ENCODE measurements at places on chromosomes 1 and 21. TPM values are rescaled to one million over a fixed set of nuclear protein-coding genes. Genes with fewer than 3 reads are reported as not detected.

DNA sequence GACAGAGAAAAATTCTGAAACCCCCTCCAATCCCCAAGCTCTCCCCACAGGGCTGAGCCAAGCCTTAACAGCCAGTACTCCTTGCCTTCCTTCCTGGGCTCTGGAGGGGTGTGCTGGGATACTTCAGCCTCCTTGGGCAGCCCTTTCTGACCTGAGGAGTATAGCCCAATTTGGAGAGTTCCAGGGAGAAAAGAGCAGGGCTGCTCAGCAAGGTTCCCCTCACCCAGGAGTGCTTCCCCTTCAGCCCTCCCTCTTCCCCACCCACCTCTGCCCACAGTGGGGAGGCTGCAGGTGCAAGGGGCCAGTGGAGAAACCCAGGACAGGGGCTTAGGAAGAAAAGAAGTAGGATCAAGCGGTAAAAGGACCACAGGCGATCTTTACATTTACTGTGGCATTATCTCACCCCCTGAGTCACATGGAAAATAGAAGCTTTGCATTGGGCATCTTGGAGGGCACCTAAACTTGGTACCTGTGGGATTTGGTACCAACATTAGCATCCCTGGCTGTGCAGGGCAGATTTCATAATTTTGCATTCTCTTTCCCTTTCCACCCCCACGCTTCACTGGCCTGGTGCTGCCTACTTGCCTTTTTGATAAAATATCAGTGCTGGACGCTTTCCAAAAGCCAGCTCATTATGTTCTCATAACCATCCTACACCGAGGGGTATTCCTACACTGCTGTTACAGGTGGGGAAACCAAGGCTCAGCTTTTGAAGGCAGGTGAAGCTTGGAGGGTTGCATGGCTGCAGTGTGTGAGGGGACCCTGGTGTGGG is 2.8 kb upstream of the ADORA1 start:
- no peak for DNase-seq

ZNF683 gene
- polyA plus RNA-seq = not detected

NSL1 gene
- polyA plus RNA-seq = 46.0 TPM

- no peak for DNase-seq
Measured at GRCh38 chr1:48940962-48941732, 164.5 kb upstream of the BEND5 start.

DNA sequence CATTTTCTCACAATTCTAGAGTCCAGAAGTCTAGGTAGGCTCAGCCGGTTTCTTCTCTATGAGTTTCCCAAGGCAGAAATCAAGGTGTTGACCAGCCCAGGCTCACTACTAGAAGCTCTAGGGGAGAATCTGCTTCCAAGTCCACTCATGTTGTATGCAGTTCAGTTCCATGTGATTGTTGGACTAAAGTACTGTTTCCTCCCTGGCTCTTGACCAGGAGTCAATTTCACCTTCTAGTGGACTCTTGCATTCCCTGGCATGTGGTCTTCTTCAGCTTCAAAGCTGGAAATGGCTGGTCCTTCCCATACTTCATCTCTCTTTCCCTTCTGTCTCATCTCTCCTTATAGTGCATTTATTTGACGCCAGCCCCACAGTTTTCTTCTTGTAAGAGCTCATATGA is 153.4 kb downstream of the KCNT2 start:
- no peak for DNase-seq

CFH gene
- 32.9 TPM for polyA plus RNA-seq

SPAG17 gene
- polyA plus RNA-seq = 5.9 TPM

DNA sequence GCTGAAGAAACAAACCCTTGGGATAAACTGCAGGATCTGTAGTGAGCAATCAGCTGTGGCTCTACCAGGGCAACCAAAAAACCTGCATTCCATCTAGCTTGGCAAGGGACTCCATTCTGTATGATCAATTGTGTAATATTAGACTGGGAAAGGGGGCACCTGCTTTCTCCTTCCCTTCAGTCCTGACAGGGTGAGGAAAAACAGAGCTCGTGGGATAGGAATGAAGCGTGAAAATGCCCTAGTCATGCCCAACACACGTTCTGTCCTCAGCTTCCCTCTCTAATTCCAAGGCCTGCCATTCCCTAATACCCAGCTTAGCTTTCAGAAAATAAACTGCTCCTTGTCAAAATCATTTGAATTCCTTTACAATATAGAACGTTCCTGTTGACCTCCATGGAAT is 442.3 kb downstream of the PLPP3 start:
- no peak for DNase-seq

GRCh38 chr1:165138960-165139359 is 217.6 kb downstream of the LMX1A start:
- DNase-seq = no peak

TPTE gene
- not detected for polyA plus RNA-seq

C1orf21 gene
- 36.4 TPM for polyA plus RNA-seq

DNA sequence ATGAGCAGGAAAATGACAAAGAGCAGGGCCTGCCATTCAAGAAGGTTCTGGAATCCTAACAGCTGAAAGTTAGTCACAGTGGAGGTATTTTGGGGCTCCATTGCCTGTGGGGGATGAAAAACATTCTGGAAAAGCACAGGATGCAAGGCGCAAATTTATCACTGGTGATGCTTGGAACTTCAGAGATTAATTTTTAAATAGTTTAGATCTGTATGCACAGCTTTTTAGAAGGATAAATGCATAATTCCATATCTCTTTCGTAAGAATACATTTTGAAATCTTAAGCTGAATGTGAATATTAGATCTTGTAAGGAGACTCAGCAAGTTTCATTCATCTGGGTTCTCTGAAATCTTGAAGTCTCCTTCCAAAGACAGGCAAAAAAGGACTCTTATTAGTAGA is at the start of gene OR11L1:
OR11L1 (minus strand) TSS at position 101 of the 400 bp plus-strand sequence; CDS start at position 101, 0 bp downstream.
- DNase-seq = no peak
